Activated CD8-positive, alpha-beta T cell treated with anti-CD3 and anti-CD28 coated beads, Interleukin-2, amount 10 ng/mL, durations not matched to agents 7 days and 5 days (primary cell): ENCODE measurements at places on chromosomes 6 and 20. TPM values are rescaled to one million over a fixed set of nuclear protein-coding genes. Genes with fewer than 3 reads are reported as not detected.
A peak's percentile ranks its signal among the peaks of the same experiment; 100 is the strongest.

LRRN4 gene
- not detected for total RNA-seq

CCN5 gene
- not detected for total RNA-seq

- DNase-seq = no peak
- no peaks in the 10 kb centered on the region for H3K4me1 ChIP-seq
- H3K27me3 ChIP-seq = no peaks in the 10 kb centered on the region
- no peak overlapping the region for H3K27ac ChIP-seq
These were observed 50.8 kb downstream of the AIG1 start for GRCh38 chr6:143111443-143111842.

DNA sequence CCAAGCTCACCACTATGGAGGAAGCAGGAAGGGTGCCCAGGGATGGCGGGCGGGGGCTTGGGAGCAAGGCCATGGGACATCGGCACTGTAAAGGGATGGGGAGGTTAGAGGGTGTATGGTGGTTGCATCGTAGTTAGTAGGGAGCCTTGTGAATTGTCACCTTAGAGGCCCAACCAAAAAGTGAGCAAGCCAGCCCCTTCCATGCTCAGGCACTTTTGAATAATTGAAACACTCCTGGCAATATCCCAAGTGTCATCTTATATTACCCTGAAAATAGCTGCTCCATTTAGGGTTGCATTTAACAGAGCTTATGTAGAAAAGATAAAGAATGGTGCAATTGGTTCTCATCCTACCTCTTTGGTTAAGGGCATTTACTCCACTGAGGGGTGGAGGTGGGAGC lies 169.2 kb downstream of the SAMD5 start:
- no peaks in the 10 kb centered on the region for H3K4me1 ChIP-seq
- no peaks in the 10 kb centered on the region for H3K27me3 ChIP-seq
- no peak for DNase-seq

- no peak overlapping the region for H3K4me3 ChIP-seq
- DNase-seq = no peak
- no peaks in the 10 kb centered on the region for H3K36me3 ChIP-seq
- H3K27ac ChIP-seq = no peak overlapping the region
These were observed 92.0 kb upstream of the PAX1 start for GRCh38 chr20:21613512-21613911.

DNA sequence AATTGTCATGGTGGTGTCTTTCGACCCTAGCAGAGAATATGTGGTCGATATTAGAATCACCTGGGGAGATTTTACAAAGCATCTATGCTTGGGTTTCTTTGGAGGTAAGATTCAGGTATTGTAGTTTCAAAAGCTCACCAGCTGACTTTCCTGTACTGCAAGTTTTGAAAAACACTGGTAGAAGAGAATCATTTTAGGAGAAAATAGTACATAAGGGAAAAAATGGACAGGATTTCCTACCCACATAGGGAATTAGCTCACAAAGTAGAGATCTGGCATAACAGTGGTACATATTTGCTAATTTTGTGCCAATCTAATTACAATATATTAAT lies 27.4 kb upstream of the ABT1 start:
- H3K4me1 ChIP-seq = peaks cover 41% of the 10 kb centered on the region
- H3K27me3 ChIP-seq = no peaks in the 10 kb centered on the region
- DNase-seq = no peak

- DNase-seq = no peak
- H3K4me3 ChIP-seq = no peak overlapping the region
- no peaks in the 10 kb centered on the region for H3K27me3 ChIP-seq
- H3K36me3 ChIP-seq = no peaks in the 10 kb centered on the region
These were observed 829.3 kb upstream of the CITED2 start for GRCh38 chr6:140203661-140204147.

- no peaks in the 10 kb centered on the region for H3K36me3 ChIP-seq
- no peaks in the 10 kb centered on the region for H3K4me1 ChIP-seq
- peak; percentile 58 for DNase-seq
- H3K27ac ChIP-seq = no peak overlapping the region
These were observed 101.5 kb upstream of the ISM1 start for GRCh38 chr20:13119583-13119982.

DNA sequence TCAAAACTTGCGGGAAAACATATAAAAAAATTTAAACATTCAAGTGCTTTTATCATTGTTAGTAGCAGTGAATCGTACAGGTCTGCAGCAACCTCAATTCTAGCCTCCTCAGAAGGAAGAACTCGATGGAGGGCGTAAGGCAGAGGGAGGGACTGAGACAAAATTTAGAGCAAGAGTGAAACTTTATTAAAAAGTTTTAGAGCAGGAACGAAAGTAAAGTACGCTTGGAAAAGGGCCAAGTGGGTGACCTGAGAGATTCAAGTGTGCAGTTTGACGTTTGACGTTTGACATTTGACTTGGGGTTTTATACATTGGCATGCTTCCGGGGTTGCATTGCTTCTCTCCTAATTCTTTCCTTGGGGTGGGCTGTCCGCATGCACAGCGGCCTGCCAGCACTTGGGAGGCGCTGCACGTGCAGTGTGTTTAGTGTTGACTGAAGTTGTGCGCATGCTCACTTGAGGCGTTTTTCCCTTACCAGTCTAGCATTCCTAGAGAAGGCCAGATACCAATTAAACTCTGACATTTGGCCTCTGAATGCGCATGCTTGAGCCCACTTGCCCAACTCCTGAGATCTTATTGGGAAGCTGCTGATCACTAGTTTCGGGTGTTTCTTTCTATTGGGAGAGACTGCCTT lies 82.6 kb downstream of the TBX18 start:
- no peaks in the 10 kb centered on the region for H3K4me1 ChIP-seq
- H3K36me3 ChIP-seq = no peaks in the 10 kb centered on the region
- no peak overlapping the region for H3K27ac ChIP-seq
- H3K4me3 ChIP-seq = no peak overlapping the region
- no peaks in the 10 kb centered on the region for H3K27me3 ChIP-seq

DNA sequence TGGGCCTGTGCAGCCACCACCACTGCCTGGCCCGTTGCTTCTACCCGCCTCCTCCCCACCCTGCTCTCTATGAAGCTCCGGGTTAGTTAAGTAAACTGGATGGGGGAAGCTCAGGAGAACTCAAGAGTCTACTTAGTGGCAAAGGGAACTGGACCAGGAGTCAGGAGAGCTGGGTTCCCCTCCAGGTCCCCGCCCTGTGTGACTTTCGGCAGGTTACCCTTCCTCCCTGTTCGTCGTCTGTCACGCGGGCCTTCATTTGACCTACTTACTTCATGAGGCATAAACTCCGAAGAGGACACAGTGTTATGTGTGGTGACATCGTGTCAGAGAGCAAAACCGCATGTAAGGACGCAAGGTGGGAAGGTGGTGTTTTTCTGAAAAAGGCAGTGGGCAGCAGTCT lies 75.3 kb downstream of the TCP11 start:
- no peaks in the 10 kb centered on the region for H3K36me3 ChIP-seq
- no peak for DNase-seq
- H3K4me3 ChIP-seq = no peak overlapping the region
- no peaks in the 10 kb centered on the region for H3K27me3 ChIP-seq
- H3K27ac ChIP-seq = no peak overlapping the region

DNA sequence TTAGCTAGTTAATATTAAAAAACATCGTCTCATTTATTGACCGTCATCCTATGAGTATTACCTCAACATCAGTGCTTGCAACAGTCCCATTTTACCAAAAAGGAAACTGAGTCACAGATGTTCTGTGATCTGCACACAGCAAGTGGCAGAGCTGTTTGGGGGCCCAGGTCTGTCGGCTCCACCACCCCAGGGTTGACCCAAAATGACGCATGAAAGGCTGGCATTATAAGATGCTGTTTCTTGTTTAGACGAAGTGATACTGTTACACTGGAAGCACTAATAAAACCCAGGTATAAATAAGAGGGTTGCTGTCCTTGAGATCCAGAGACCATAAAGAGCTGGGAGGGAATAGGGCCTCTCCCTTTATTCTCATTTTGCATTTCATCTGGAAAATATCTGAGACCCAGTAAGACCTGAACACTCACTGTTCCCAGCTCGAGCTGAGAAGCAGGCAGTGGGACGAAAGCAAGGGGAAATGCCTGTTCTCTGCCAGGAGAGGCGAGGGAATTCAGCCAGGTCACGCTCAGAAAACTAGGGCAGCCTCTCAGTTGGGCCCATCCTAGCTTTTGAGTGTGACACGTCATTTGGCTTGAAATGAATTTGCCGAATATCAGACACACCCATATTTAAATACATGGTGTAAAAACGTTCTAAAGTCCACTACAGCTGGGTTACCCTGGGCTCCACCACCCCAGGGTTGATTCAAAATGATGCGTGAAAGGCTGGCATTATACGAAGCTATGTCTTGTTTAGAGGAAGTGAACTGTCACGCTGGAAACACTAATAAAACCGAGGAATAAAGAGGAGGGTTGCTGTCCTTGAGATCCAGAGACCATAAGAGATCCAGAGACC lies 1.4 kb upstream of the MICAL1 start:
- no peak for DNase-seq
- H3K27ac ChIP-seq = peak overlapping the region; percentile 61
- peaks cover 46% of the 10 kb centered on the region for H3K36me3 ChIP-seq
- H3K27me3 ChIP-seq = no peaks in the 10 kb centered on the region

DNA sequence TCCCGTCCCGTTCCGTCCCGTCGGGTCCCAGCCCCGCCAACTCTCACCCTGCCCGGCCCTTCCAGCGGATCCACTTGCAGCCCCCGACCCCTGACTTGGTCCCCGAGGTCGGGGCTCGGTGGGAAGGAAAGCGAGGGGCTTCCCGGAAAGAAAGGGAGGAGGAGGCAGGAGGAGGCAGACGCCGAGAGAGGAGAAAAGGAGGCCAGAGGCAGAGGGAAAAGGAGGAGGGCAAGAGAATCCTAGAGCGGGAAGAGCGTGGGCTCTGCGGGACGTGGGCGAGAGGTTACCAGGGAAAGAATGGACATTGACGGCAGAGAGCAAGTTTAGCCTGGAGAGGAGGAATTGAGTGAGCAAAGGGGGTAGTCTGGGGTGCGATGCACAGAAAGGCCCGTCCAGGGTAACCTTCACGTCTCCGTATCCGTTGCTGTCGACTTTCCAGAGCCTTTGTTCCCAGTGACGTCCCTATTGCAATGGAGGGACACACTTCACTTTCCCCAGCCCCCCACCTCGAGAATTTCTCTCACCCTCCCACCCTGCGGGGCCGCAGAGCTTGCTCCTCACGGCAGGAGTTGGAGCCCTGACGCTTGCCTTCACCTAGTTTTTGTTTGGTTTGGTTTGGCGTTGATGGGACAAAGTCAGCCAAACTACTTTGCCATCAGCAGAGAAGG lies 477 bp upstream of the MOXD1 start:
- H3K27me3 ChIP-seq = peaks cover 43% of the 10 kb centered on the region
- H3K4me3 ChIP-seq = no peak overlapping the region
- H3K27ac ChIP-seq = no peak overlapping the region
- no peaks in the 10 kb centered on the region for H3K36me3 ChIP-seq

GRCh38 chr6:99446076-99446475 lies 21.0 kb upstream of the PNISR start:
- no peaks in the 10 kb centered on the region for H3K27me3 ChIP-seq
- no peaks in the 10 kb centered on the region for H3K4me1 ChIP-seq
- H3K4me3 ChIP-seq = no peak overlapping the region
- no peak overlapping the region for H3K27ac ChIP-seq
- no peak for DNase-seq
